ENCODE measurements at places on chromosomes 7 and 10.

GRCh38 chr10:112535531-112535951, 88.5 kb downstream of the VTI1A start:
- DNase-seq, result no peak

- no peak for DNase-seq
Measured at GRCh38 chr10:33703501-33704213, 369.2 kb upstream of the NRP1 start.

GRCh38 chr7:1049006-1049741, 4.8 kb downstream of the GPR146 start:
- DNase-seq, result no peak

DNA sequence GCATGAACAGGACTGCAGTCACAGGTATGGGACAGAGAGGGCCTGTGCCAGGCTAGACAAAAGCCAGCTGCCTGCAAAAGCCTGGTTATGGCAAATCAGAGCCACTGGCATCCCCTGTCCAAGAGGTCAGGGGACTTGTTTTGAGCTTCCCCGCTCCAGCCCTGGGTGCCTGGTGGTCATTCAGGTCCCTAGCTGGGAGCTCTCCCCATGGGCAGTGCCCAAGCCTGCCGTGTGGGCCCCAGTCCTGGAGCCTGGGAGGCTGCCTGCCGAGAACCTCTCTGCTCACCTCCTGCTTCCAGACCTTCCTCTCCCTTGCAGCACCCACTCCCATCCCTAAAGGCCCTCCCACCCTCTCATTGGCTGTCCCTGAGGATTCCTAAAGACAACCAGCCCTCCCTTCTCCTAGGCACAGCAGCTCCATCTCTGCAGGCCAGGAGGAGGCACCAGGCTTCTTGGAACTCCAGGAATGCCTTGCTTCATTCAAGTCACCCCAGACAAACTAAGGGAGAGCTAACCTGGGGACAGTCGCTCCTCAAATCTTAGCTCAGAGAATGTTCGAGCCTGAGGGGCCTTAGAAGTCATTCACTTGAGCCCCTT, 150.6 kb downstream of the C10orf105 start:
- DNase-seq, result no peak

GRCh38 chr7:28956608-28957063, 1.5 kb downstream of the TRIL start:
- DNase-seq, result no peak
